Upper lobe of right lung (tissue), 1 donor: ENCODE measurements at places on chromosomes 5 and 9.

DNA sequence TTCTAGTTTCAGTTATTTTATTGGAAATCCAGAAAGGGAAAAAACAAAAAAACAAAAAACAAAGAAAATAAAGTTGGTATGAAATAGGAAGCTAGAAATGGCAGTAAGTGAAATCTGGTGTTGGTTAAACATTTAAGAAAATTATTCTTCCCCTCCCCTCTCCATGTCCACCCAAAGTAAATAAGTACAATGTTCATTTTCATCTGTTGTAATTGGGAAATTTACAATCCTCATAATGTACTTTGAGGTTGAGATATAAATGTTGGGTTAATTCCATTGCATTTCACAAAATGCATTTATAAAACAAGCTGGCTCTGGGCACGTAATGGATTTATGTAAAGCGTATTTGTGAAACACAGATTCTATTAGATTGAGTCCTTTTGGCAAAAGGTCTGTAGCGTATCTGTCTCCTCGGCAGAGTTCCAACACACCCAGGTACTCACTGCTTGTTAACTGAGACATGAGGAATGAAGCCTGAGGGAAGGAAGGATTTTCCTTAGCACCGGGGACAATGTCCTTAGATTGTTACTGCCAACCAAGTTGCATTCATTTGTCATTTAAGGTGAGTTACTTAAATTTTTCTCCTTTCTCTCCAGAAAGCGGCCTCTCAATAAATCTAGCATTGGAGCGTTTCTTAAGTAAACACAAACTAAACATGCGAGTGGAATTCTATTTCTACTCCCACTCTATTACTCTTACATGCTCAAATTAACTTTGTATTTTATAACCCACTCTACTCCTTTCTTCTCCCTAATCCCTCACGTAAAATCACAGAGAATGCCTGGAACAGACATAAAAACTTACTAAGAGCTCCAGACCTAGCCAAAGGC is 912.3 kb upstream of the WWC1 start:
- DNase-seq: no peak

- DNase-seq: no peak
Measured at GRCh38 chr5:144142139-144142823, 28.2 kb downstream of the YIPF5 start.

GRCh38 chr9:114202396-114202795 is 47.1 kb downstream of the COL27A1 start:
- no peak for DNase-seq

GRCh38 chr5:133075572-133076536 is 24.0 kb downstream of the HSPA4 start:
- no peak for DNase-seq

GRCh38 chr5:77869116-77869798 is 93.1 kb upstream of the TBCA start:
- DNase-seq: no peak

DNA sequence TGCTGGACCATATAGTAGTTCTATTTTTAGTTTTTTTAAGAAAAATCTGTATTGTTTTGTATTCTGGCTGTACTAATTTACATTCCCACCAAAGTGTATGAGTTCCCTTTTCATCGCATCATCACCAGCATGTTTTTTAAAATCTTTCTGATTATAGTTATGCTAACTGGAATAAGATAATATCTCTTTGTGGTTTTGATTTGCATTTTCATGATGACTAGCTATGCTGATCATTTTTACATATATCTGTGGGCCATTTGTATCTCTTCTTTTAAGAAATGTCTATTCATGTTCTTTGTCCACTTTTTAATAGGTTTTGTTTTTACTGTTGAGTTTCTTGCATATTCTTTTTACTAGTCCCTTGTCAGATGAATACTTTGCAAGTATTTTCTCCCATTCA is 238.0 kb downstream of the FBXO4 start:
- no peak for DNase-seq

DNA sequence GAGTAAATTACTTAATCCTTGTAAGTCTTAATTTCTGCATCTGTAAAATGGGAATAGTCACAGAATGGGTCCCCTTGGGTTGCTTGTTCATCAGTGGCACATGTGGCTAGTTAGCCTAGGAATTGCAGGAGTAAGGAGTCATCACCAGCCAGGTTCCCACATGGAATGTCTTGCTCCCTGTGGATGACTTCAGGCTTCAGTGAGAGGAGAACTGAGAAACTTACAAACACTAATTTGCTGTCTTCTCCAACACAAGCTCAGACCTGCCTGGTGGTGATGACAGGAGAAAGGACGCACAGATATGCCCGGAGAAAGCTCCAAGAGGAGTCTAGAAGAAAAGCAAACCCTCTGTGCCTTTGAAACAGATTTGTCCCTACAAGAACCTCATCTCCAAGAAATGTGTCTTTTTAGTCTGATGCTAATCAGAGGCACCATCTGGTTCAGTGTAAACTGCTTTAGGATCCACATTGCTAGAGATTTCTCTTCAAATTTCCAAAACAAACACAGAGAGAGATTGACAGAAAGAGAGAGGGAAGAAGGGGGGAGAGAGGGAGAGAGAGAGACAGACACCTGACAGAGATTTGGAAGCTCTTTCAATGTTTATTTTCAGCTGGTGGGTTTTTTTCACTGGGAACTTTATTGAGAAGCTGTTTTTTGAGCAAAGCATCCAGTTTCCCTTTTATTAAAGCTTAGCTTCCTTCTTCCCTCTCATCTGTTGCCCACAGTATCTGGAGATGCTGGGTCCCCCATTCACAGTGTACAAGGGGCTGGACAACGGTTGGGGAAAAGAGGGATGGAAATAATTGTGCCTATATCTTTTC is 128.3 kb downstream of the DOCK2 start:
- no peak for DNase-seq

GRCh38 chr9:110088099-110088498 is 119.9 kb downstream of the C9orf152 start:
- no peak for DNase-seq

DNA sequence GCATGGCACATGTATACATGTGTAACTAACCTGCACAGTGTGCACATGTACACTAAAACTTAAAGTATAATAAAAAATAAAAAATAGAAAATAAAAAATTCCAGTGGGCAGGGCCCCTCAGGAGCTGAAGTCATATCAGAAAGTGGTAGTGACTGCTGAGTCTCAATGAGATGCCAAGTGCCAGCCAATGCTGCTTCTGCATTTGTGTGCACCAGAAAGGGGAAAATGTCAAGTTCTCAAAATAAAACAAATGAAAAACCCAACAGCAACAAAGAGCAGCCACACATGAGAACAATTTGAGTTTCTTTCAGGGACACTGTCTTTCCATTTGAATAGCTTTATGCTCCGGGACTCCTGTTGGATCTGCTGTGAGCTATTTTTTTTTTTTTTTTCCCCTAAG is 117.2 kb upstream of the CCDC112 start:
- no peak for DNase-seq

DNA sequence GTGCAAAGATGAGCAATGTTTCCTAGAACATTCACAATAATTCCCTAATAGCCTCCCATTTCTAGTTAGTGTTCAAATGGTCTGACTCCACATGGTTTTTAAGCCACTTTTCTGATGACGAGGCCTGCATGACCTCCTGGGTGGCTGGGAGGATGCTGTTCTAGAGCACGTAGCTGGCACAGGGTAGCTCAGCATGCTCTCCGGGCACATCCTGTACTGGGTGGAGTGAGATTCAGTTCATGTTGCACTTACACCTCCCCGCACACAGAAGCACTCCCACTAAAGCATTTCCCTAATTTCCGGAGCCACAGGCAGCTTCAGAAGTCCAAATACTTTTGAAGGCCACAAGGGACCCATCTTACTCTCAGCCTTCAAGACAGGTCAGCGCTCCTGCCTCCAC is 159.8 kb upstream of the LHFPL2 start:
- no peak for DNase-seq

DNA sequence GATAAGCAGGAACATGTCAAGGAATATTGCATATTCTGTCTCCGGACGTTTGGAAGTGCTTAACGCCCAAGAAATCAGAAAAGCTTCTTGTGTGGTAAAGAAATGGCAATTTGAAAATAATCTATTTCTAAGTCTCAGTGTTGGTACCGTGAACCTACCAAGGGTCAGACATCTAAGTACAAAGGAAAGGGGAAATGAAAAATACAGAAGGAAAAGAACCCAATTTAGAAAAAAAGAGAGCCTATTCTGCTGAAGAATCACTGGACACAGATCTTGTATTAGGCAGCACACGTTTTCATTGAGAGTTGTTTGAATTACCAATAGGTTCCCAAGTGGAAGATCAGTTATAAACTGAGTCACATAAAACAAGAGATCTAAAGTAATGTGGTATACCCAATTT is 46.9 kb upstream of the CEP78 start:
- DNase-seq: no peak

DNA sequence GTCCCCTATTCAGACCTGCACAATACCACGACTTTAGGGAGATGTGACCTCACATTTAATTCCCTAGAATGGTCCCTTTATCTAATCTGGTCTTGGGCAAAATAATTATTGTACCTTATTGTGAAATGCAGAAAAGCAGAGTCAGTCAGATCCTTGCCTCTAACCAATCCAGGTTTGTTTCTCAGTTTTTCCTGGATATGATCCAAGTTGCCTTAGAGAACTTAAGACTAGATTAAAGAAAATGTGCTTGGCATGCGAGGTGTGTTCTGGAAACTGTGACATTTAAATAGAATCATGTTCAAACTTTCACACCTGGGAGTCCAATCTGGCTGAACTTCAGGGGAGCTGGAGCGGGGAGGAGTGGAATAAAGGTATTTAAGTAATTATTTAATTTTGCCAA is 696.2 kb downstream of the DNAH5 start:
- no peak for DNase-seq

- no peak for DNase-seq
Measured at GRCh38 chr5:34585601-34586104, 70.5 kb upstream of the RAI14 start.

- DNase-seq: no peak
Measured at GRCh38 chr5:33755231-33755630, 136.6 kb downstream of the ADAMTS12 start.

GRCh38 chr5:80600943-80601693 is 31.0 kb upstream of the ANKRD34B start:
- no peak for DNase-seq

DNA sequence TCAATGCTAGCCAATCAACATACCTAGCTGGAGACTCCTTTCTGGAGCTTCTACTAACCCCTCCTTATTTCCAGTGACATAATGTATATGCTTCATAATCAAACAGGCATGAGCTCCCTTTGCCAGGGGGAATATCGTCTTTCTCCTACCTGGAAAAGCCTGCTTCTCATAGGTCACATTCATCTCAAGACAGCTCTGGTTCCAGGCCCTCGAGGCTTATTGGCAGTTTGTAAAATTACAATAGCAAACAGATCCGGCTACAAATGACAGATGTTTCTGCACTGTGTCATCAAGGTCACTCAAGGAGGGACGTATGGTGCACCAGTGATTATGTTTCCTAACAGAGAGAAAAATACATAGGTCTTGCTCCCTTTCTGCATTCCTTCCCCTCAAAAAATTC is 140.0 kb downstream of the SAXO1 start:
- no peak for DNase-seq

- DNase-seq: no peak
Measured at GRCh38 chr9:70588999-70589398, 174.5 kb upstream of the KLF9 start.

DNA sequence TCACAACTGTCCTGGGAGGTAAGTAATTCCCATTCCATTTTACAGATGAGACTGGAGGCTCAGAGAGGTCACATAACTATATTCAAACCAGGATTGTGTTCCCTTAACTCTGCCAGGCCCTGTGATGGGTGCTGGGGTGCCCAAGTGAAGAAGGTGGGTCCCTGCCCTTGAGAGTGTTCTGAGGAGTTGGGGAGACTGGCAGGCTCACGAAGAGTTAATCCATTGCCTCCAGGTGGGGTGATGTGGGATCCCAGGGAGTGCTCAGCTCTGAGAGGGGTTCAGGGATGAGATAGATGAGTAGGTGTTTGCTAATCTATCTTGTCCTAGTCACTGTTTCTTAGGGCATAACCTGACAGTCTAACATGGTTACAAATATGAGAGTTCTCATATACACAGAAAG is 36.7 kb downstream of the GSN start:
- no peak for DNase-seq

DNA sequence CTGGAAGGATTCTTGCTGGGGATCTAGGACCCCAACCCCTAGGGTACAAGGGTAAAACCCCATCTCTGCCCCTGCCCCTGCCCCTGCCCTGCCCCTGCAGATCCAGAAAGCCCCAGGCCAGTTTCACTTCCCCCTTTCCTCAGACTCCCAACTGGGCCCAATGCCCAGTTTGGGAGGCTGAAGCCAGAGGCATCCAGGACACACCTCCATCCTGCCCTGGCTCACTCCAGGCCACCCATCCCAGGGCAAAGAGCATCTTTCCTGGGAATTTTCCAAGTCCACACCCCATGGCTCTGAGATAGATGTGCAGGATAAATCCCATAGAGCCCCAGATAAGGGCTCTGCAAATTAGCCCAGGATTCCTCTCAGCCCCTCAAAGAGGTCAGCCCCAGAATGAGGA is 17.4 kb downstream of the CNTFR start:
- DNase-seq: no peak

DNA sequence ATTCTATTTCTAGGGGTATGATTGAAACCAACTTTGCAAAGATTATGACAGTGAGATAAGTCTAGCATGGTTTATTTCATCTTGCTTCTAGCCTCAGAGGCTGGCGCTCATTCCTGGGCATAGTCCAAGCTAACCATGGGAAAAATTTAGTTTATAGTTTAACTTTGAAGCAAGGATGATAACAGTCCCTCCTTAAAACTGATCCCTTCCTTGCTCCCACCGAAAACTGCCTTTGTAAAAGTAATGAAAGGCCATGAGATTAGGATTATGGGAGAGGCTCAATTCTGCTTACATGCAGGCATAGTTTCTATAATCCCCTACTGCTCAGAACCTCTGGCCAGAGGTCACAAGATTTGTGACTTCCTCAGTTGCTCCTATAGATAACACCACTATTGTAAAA is 75.7 kb downstream of the TARS1 start:
- DNase-seq: no peak

DNA sequence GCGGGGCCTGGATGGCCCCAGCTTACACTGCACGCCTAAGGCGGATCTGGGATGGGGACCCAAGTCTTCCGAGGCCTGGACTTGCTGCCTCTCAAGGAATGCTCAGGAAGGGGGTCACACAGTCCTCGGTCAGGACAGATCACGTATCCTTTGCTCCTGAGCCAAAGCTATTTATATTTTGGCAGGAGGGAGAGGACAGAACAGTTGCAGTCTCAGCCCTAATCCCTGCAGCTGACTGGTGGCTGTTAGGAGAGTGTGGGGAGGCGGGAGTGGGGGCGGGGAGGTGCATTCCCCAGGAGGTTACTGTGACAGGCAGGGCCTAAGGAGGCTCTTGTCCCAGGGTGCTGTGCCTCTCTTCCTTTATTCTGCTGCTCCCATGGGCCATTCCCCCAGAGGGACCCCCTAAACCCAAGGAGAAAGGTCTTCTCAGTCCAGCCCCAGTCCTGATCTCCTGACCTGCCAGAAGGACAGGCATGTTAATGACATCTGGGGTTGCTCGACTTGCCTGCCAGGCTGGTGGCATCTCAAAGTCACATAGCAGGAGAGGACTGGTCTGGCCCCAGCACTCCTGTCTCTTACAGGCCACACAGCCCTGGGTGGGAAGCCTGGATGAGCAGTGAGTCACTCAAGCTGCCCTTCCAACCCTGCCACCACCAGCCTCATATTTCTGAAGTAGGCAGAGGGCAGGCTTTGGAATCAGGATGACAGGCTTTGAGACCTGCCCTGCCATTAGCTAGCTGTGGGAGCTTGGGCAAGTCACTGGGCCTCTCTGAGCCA is 51.9 kb downstream of the COL27A1 start:
- no peak for DNase-seq
